ENCODE measurements at places on chromosomes 3 and 15. TPM values are rescaled to one million over a fixed set of nuclear protein-coding genes. Genes with fewer than 3 reads are reported as not detected.

- DNase-seq = no peak
Observed at GRCh38 chr3:103684904-103685303, 1250.1 kb downstream of the ZPLD1 start.

GRCh38 chr15:73934281-73934680, 8.0 kb downstream of the LOXL1 start:
- DNase-seq = no peak

- no peak for DNase-seq
Observed at GRCh38 chr3:190229632-190230424, 92.4 kb downstream of the CLDN1 start.

DNA sequence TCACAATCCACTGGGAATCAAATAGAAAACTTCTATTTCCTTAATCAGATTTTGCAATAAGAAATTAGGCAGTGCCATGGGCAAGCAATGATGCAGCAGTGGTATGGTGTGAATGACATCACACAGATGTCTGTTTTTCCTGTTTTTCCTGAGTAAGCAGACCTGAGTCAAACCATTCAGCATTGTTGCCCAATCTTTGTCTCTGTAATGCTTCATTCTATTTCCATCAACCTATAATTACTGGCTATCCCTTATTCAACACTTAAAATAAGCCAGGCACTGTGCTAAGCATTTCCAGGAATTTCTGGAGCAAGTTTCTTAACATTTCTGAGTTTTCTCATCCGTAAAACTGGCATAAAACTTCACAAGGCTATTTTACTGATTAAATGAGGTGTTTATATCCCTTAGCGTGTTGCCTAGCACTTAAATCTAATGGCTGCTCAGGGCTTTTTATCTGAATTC, 11.3 kb upstream of the OXSR1 start:
- no peak for DNase-seq

The C2CD4A gene
- total RNA-seq = not detected

The GOLGA8O gene
- total RNA-seq = not detected

The LRRC49 gene
- total RNA-seq = 9.3 TPM

The ZIC1 gene
- 2.2 TPM for total RNA-seq

Data from H1 (cell line).